D721Med (cell line): ENCODE measurements at places on chromosomes 4 and X.

GRCh38 chr4:151226004-151226932 lies 50.7 kb upstream of the PRSS48 start:
- DNase-seq = no peak

DNA sequence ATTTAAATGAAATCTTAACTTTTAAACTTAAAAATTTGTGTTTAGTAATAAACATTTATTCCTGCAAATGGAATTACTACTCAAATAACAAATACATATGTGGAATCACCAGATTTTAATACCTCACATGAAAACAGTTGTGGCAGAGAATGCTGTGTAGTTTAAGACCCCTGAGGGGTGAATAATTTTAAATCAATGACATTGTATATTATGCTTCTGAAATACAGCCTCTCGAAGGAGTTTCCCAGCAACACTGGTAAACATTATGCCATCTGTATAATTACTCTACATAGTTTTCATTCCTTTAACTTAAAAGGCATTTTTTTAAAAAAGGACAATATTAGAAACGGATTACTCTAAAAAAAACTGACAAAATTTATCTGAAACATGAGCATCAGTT lies 2313.3 kb downstream of the ARAP2 start:
- no peak for DNase-seq

GRCh38 chrX:16869393-16870094 lies 618 bp downstream of the RBBP7 start:
- no peak for DNase-seq

DNA sequence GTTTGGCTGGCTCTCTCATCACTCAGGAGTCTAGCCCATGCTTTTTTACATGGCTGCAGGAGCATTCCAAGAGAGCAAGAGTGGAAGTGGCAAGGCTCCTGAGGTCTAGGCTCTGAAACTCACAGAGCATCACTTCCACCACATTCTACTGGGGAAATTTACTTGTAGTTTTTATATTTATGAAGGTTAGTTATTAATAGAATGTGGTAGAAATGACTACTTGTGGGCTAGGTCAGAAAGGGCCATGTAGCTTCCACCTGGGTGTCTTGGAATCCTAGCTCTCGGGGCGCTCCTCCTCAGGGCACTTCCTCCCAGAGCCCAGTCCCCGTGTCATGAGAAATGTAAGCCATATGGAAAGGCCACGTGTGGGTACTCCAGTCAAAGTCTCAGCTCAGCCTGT lies 127.0 kb upstream of the CASK start:
- no peak for DNase-seq

DNA sequence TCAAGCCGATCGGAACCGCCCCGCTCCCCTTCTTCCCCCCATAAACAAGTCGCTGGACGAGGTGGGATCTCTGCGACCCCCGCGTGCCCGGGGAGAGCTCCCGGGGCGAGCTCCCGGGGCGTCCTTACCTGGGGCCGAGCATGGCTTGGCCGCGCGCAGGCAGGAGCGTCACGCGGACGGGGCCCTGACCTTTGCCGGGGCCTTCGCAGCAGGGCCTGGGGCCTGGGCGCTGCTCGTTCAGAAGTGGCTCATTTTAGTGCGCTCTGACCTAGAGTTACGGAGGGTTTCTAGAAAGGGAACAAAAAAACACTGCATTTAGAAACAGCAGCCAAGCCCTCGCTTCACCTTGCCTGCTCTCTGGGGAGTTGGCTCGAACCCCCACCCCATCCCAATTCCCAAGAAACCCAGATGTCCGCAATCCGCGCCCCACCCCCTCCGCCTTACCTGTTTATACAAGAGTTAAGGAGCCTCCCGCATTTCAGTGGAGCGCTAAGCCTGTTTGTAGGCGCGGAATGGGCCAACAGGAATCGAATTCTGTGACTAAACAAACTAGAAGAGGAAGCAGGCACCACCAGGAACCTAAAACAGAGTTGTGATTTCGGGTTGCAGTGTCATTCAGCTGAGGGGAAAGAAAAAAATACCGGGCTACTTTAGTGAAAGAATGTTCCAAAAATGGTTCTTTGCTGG lies 814 bp upstream of the RBM47 start:
- DNase-seq = no peak

GRCh38 chrX:11040996-11041395 lies 70.1 kb upstream of the HCCS start:
- no peak for DNase-seq

DNA sequence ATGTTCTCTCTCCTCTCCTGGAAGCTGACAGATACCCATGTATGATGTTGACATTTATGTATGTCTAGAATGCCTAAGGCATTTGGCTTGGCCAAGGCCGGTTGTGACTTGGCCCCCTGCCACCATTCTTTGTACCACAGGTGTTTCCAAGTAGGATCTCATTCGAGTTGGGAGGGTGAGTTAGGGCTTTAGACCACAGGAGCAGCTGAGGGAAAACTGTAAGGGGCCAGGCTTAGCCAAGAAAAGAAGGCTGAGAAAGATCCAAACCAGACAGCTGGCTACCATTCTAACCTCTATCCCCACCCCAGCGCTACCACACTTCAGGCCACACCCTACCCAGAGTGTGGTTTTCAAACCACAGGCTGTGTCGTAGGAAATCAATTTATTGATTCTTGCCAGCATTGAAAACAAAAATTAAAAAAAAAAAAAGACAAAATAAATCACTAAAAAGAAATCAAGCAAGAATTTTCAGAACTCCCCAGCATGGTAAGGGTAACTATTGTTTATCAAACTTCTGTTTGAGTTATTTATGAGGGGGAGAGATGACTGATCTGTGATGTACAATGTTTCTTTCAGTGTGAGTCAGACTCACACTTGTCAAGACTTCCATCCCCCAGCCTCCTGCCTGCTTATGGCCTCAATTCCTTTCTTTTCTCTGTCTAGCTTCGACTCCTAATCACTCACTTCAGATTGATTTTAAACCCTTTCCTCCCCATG lies 9.9 kb downstream of the TMSB4X start:
- no peak for DNase-seq

DNA sequence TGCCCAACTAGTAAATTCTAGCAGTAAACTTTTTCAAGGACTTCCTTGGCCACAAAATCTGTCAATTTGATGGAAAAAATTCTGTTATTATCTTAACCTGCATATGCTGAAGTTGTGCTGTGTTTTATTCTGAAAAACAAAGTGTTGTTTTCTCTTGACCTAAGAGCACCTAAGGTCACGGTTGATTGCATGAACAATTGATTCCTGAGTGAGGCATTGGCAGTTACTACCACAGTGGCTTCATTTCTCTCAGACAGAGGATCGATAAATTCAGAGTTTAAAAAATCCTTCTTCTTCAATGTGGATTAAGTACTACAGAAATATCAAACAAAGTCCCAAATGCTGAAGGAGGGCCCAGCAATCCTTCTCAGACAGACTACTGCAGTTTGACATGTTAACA lies 6.2 kb downstream of the HDAC8 start:
- DNase-seq = no peak

DNA sequence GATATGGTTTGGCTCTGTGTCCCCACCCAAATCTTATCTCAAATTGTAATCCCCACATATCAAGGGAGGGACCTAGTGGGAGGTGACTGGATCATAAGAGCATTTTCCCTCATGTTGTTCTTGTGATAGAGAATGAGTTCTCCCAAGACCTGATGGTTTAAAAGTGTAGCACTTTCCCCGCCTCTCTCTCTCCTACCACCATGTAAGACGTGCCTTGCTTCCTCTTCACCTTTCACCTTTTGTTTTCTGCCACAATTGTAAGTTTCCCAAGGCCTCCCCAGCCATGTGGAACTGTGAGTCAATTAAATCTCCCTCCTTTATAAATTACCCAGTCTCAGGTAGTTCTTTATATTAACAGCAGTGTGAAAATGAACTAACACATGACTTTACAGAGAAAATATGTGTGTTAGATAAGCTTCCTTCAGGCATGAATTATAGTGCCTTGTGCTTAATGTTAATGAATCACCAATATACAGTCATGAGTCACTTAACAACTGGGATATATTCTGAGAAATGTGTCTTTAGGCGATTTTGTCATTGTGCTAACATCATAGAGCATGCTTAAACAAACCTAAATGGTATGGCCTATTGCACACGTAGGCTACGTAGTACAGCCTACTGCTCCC lies 37.9 kb downstream of the PDGFC start:
- no peak for DNase-seq

DNA sequence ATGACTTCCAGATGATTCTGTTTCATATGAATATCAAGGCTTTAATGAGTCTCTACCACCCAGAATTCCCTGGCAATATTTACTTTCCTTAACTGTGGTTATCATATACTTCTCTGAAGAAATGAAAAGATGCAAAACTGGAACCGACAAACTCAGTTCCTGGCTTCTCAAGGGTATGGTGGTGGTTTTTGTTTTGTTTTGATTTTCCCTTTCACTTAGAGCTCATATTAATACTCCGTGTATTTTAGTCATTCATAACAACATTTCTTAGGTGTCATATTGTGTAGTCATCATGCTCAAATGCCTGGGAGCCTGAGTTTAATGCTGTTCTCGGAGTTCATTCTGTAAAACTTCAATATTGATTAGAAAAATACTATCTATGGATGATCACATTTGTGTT lies 665 bp downstream of the TRPC5OS start:
- DNase-seq = no peak

DNA sequence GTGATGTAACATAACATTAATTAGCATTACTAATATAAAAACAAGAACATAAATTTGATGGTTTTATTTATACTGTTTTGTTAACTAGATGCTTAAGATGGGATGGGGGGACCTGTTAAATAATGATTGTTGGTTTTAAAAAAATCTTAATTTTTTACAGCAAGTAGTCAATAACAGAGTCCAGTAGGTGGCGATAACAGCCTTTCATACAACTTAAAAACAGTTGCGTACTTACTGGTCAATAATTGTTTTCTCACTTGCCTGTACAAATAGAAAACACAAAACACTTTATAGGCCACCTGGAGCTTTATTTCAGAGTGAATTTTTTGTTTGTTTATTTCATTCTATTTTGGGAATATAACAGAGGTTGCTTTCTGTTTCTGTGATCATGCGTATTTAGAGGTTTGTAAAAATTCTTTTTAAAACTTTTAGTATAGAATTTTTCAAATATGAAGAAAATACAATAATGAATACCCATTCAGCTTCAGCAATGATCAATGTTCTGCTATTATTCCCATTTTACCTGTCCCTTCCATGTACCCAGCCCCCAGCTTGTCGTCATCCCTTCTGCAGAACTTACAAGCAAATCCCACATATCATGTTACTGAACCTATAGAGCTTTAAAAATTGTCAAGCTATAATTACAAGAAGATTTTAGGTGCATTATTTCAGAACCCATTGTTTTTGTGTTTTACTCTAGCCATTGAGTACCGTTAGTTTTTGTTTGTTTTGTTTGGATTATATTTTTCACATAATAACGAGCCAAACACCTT lies 97.1 kb downstream of the MRPL1 start:
- DNase-seq = no peak

DNA sequence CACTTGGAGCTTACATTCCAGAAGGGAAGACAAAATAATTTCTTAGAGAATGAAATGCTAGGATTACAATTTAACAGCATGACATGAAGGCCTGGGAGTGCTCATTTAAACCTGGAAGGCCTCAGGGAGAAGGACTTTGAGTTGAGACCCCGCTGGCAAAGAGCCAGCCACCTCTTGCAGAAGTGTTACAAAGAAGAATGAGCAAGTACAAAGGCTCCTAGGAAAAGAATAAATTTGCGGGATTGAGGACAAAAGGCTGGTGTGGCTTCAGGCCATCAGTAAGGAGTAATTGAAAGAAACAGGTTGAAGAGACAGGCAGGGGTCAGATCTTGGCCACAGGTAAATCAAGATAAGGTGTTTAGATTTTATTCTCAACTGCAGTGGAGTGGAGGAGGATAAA lies 3.1 kb upstream of the ELOVL6 start:
- no peak for DNase-seq
